ENCODE measurements at places on chromosomes 3 and 15. TPM values are rescaled to one million over a fixed set of nuclear protein-coding genes. Genes with fewer than 3 reads are reported as not detected.

Gene STRIT1
- total RNA-seq: not detected

- H3K4me1 ChIP-seq: no peaks in the 10 kb centered on the region
- no peak overlapping the region for H3K4me3 ChIP-seq
- no peak overlapping the region for H3K27ac ChIP-seq
- no peaks in the 10 kb centered on the region for H3K36me3 ChIP-seq
- DNase-seq: no peak
Observed at GRCh38 chr3:39971559-39972031, 162.2 kb downstream of the MYRIP start.

GRCh38 chr3:66823009-66823397 lies 175.1 kb upstream of the KBTBD8 start:
- no peak overlapping the region for H3K4me3 ChIP-seq
- H3K27me3 ChIP-seq: no peaks in the 10 kb centered on the region
- no peaks in the 10 kb centered on the region for H3K36me3 ChIP-seq
- DNase-seq: no peak
- H3K4me1 ChIP-seq: no peaks in the 10 kb centered on the region
- no peak overlapping the region for H3K27ac ChIP-seq

DNA sequence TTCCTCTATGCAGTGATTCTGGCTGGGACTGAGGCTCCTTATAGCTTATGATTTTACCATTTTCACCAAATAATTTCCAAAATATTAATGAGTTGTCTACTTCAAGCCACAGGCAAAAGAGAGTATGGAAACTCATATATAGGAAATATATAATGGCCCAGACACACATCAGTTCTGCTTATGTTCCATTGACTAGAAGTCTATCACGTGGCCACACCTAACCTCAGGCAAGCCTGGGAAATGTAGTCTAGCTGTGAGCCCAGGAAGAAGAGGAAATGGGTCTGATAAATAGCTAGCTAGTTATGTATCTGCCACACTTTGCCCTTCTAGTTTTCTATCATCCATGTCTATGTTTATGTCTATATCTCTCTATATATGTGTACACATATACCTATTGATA lies 195.1 kb downstream of the OTOL1 start:
- no peaks in the 10 kb centered on the region for H3K4me1 ChIP-seq
- no peaks in the 10 kb centered on the region for H3K36me3 ChIP-seq
- no peaks in the 10 kb centered on the region for H3K27me3 ChIP-seq
- no peak overlapping the region for H3K4me3 ChIP-seq

GRCh38 chr3:25532431-25533162 lies 104.5 kb downstream of the RARB start:
- no peak overlapping the region for H3K4me3 ChIP-seq
- H3K36me3 ChIP-seq: no peaks in the 10 kb centered on the region
- no peaks in the 10 kb centered on the region for H3K27me3 ChIP-seq
- no peak for DNase-seq
- no peak overlapping the region for H3K27ac ChIP-seq

Gene FSTL1
- total RNA-seq: 256 TPM

DNA sequence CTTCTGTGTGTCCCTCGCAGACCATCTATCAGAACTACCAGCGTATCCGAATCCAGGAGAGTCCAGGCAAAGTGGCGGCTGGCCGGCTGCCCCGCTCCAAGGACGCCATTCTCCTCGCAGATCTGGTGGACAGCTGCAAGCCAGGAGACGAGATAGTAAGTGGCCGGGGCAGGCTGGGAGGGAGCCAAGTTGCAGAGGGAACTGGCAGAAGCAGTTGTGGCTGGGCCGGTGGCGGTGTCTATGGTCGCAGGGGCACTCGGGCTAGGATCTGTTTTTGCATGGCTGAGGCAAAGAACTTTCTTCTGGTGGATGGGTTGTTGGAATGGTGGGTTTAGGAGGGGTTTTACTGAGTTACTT lies 10.1 kb downstream of the MCM2 start:
- no peak overlapping the region for H3K4me3 ChIP-seq
- H3K27me3 ChIP-seq: no peaks in the 10 kb centered on the region
- peaks cover 9% of the 10 kb centered on the region for H3K36me3 ChIP-seq
- no peak overlapping the region for H3K27ac ChIP-seq
- no peaks in the 10 kb centered on the region for H3K4me1 ChIP-seq

Gene B3GNT5
- total RNA-seq: 33.6 TPM

DNA sequence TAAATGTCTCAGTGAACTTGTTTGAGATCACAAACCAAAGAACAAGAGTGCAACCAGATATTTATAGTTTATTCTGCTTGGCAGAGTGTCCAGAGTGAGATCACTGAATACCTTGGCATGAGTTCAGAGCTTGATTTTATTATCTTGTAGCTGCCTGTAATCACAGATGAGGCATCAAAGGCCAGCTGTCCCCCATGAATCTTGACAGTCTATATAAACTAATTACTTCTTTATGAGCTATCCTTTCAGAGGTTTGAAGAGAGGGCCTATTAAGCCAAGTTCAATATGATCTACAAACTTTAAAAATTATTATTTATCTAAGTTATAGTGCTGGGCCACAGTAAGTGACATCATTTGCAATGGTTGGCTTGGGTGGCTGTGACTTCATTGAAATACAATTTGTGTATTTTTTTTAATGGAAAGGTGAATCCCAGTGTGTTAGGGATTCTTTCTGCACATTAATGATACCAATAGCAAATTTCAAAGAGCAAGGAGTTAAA lies 251.5 kb downstream of the CLSTN2 start:
- H3K27me3 ChIP-seq: no peaks in the 10 kb centered on the region
- H3K4me3 ChIP-seq: no peak overlapping the region
- no peaks in the 10 kb centered on the region for H3K4me1 ChIP-seq
- H3K27ac ChIP-seq: no peak overlapping the region

GRCh38 chr15:77603611-77604336 lies 28.9 kb downstream of the LINGO1 start:
- H3K27me3 ChIP-seq: peaks cover 7% of the 10 kb centered on the region
- no peaks in the 10 kb centered on the region for H3K36me3 ChIP-seq
- H3K4me3 ChIP-seq: no peak overlapping the region
- no peak overlapping the region for H3K27ac ChIP-seq
- no peaks in the 10 kb centered on the region for H3K4me1 ChIP-seq

DNA sequence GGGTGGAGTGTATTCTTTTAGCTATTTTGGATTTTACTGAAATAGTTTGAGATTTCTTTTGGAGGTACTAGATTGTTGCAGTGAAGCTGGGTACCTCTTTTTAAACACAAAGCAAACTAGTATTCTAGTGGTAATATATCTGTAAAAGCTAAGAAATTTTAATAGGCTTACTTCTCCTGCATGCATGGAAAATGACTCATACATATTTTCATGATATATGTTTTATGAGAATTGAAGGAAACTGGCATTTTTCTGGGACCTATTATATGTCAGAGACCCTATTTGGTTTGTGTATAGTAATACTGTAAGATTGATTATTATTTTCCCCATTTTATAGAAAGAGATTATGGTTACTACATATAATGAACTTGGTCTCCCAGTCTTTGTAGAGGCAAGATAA lies 851.0 kb downstream of the DIPK2A start:
- H3K4me1 ChIP-seq: no peaks in the 10 kb centered on the region
- H3K4me3 ChIP-seq: no peak overlapping the region
- H3K27ac ChIP-seq: no peak overlapping the region
- no peak for DNase-seq

Data from PC-9 (cell line).